ENCODE measurements at places on chromosomes 2 and 18. TPM values are rescaled to one million over a fixed set of nuclear protein-coding genes. Genes with fewer than 3 reads are reported as not detected.

DNA sequence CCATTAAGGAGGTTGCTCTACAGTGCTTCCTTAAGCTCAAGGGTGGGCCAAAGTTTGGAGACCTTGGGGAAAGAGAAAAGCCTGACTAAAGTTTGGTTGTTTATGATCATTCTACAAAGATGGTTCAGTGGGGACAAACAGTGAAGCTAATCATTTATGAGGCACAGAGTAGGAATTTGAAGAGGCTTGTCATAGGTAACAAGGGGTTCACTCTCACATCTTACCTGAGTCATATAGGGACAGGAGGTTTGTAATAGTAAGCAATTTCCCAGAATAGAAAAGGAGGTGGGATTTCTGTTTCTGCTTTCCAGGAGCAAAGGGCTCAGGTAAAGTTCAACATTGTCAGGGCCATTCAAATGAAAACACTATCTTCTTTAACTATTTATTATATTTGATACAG lies 787.9 kb downstream of the CPS1 start:
- no peak for DNase-seq

IFIH1 gene
- 4.7 TPM for polyA plus RNA-seq

DNA sequence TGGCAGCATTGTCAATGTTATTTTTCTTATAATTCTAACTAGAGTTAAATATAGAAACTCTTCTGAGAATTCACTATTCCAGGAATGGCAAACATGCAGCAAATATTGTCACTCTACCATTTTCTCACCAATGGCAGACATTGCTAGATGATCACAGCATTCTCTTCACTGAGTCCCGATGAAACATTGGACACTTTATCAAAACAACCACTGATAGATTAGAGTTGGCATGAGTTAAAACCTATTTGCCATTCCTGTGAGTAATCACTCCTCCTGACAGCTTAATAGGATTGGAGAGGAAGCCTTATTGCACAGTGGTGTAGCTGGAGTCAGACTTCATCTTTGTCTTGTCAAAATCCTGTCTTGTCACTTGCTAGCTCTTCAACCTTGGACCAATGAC lies 163.9 kb upstream of the THUMPD2 start:
- DNase-seq: no peak

PRKRA gene
- polyA plus RNA-seq: 52.0 TPM

GRCh38 chr2:188414411-188414810 lies 122.7 kb downstream of the GULP1 start:
- no peak for DNase-seq

Data from muscle of arm (tissue), 14 donors.